SK-N-MC (cell line): ENCODE measurements at places on chromosomes 11 and 22.

DNA sequence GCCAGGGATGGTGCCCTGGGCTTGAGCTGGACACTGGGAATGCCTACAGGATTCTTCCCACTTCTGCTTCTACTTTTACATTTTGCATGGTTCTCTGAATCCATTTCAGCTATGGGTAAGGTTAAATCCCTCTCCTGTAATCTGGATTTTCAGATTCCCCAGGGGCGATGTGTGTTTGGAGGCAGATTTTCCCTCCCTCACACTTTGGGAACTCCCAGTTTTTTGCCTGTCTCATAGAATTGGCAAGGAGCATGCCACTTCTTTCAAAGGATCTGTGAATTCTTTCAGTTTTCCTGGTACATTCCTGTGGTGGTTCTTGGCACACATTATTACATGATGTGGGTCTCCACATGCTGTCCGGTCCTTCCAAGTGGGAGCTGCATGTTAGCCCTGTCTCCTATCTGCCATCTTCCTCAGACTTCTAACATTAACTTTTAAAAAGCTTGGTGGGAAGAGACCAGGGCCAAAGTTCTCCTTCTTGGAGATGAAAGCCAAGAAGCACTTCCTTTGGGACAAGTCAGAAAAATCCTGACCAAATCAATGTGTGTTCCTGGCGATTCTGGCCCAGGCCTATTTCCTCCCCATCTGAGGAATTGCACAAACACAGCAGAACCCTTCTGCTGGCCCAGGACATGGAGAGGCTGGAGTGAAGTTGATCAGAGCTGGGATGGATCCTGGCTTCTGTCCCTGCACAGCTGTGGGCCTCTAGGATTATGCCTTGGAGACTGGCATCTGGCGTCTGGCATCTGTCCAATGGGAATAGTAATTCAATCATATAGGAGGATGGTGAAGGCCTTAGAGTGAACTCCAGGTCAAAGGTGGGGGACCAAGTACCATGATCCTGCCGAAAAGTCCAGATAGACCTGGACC lies 5.4 kb upstream of the APOL2 start:
- DNase-seq, result no peak

DNA sequence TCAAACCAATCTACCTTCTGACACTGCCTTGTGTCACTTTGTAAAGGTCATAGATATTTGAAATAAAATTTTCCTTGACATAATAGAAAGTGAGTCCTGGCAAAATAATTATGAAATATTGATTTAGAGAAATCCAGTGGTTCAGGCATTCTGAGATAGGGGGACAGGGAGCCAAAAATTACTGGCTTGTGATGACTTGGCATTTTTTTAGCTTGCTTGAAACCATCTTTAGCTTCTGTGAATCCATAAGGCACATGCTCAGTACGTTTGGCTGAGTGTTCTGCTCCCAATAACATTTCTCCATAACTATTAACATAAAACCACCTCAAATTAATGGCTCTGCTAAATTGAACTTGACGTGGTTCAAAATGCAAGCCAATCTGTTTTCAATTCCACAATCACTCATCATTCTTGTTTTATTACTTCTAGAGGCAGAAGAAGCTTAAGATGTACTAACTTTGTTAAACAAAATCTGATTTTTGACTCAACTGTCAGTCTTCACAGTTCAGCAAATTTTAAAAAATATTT lies 209.0 kb downstream of the LRRC4C start:
- no peak for DNase-seq

DNA sequence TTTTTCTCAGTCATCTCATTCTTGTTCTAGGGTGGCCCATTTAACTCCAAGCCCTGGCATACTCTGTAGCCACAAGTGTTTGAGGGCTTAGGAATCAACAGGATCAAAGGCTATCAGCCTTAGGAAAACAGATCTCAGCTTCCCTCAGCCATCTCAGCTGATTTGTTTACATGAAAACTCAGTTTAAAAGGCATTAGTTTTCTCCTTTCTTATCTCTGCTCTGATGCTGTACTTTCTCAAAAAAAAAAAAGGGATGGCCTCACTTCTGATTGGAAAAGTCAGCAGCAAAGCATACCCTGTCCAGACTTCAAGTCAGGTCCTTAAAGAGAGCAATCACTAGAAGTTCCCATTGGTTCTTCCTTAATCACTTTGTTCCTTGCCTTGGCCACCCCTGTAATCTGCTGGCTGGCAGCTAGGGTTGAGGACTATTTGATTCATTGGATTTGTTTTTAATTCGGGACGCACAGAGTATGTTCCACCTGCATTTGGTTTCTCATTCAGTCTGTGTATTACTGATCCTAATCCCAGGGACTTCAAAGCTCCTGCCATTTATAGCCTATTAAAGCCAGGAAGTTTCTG lies 102.8 kb downstream of the EXT2 start:
- DNase-seq, result no peak

DNA sequence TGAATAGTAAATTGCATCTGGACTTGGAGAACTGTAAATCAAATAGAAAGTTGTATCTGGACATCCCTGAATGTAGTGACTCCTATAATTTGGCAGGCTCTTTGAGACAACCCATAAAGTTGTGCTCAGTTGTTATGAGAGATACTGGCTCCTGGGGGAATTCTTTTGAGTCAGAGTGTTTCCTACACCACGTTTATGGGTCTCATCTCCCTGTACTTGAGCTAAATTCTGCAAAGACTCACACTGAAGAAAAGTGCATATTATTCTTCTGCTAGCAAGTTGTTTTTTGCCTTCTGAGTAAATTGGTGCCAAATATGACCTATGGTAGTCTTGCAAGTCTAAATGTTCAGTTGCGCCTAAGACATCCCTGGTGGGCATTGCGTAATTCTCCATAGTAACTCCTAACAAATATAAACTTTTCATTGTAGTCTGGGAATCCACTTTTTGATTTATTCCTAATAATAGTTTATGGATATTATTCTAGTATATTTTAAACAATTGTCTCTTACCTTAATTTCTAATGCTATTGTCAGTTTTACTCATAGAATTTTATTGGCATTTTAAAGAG lies 5.0 kb downstream of the ZNF215 start:
- DNase-seq, result no peak

DNA sequence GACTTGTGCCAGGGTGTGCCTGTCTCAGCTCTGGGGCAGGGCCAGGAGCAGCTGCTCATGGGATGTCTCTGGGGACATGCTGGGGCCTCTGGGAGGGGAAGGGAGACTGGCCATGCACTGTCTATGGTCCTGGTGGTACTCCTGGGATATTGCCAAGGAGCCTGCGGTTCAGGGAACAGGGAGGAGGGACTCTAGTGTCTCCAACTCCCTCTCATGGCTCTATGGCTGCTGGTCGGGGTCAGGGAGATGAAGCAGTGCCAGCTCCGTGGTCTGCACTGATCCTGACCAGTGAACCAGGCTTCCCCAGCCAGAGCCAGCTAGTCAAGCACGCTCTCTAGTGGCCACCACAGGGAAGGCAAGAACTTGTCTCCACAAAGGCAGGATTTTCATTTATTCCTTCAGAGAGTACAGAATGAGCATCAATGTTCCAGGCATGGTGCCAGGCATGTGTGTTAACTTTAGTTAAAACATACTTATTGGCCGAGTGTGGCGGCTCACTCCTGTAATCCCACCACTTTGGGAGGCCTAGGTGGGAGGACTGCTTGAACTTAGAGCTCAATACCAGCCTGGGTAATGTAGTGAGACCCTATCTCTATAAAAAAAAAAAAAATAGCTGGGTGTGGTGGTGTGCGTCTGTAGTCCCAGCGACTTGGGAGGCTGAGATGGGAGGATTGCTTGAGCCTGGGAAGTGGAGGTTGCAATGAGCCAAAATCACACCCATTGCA lies 2.5 kb upstream of the BEST1 start:
- peak; percentile 79 for DNase-seq
